ENCODE measurements at places on chromosomes 16 and 17.
A peak's percentile ranks its signal among the peaks of the same experiment; 100 is the strongest.

DNA sequence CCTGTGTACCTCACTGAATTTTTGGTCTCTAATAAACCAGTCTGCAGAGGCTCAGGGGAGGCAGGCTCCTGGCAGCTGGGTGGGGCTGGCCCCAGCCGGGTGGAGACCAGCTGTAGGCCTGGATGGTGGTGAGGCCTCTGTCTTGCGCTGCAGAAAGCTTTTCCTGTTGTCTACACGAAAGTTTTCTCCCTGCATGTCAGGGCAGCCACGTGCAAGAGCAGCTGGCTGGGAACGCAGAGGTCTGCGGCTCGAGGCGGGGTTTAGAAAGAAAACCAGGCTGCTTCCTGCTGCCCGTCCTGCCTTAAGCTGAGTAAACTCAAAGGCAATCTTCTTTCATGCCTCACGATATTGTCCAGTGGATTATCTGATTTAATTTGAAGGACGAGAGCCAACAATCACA is 2.4 kb downstream of the SERPINF1 start:
- peak; percentile 85 for DNase-seq

DNA sequence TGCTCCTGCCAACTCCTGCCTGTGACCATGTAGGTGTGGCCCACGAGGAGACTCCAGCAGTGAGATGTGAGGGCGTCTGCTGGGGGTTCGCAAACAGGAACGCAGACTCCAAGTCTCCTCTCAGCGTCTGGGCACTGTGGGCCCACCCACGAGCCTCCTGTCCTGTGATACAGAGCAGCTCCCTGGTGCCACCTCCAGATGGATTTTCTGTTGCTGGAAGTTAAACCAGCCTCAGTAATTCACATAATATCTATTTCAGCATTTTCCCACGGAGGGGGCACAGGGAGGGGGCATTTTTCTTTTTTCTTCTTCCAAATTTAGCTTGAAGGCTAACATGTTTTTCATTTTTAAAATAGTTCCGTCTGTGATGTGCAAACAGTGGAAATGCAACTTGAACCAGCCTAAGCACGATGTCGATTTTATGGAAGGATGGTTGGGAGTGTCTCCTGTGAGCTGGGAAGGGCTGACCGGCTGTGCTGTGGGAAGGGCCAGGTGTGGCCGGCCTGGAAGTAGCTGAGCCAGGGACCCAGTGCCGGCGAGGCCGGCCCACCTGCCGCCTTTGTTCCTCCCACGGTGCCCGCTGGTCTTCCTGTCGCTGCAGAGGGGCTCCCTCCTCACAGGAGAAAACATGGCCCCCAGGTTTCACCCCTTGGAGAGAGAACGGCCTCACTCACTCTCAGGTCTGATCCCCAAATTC is 3.9 kb upstream of the RAB40B start:
- DNase-seq = peak; percentile 51

DNA sequence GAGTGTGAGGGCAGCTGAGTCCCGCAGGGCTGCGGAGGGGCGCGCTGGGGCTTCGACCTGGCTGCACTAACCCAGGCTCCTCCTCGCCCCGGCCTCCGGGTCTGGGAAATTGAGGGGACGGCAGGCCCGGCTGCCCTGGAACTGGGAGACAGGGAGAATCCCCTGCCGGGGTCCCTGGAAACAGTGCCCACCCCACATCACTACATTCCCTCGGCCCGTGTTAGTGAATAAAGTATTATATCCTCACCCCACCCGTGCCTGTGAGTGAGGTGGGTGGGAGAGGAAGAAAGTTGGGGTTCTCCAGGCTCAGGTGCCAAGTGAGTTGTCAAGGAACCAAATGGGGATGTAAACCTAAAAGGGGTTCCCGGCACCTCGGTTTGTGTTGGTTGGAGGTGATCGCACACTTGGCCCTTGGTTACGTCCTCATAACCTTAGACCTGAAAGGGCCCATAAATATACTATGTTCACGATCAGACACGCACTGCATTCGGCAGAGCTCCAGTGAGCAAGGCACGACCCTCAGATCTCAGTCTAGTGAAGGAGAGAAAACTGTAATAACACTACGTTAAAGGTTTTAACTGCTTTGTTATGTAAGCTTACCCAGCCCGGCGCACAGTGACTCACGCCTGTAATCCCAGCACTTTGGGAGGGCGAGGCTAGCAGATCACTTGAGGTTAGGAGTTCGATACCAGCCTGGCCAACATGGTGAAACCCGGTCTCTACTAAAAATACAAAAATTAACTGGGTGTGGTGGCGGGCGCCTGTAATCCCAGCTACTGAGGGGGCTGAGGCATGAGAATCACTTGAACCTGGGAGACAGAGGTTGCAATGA is 11.2 kb downstream of the ZNF771 start:
- DNase-seq = no peak

GRCh38 chr17:74780443-74781238 is 4.5 kb upstream of the NAT9 start:
- DNase-seq = peak; percentile 55
